Cerebellar nuclear complex (tissue), 1 donor: ENCODE measurements at places on chromosomes 2 and 18.
A peak's percentile ranks its signal among the peaks of the same experiment; 100 is the strongest.

GRCh38 chr2:139055202-139055601, 275.0 kb upstream of the NXPH2 start:
- no peak for DNase-seq

DNA sequence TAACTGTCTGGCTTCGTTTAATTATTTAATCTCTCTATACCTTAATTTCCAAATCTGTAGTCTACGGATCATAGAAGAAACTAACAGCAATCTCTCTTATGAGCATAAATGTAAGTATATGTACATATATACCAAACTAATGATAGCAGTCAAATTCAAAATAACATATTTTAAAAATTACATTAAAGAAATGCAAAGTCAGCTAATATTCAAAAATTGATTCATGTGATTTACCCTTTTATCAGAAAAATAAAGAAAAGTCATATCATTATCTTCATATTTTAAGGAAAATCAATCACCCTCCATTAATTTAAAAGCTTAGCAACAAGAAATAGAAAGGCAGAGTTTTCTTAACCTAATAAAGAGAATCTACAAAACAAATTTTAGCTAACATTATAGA, 575.9 kb downstream of the IRS1 start:
- no peak for DNase-seq

- no peak for DNase-seq
These were observed 114.1 kb upstream of the MSH2 start for GRCh38 chr2:47288864-47289263.

DNA sequence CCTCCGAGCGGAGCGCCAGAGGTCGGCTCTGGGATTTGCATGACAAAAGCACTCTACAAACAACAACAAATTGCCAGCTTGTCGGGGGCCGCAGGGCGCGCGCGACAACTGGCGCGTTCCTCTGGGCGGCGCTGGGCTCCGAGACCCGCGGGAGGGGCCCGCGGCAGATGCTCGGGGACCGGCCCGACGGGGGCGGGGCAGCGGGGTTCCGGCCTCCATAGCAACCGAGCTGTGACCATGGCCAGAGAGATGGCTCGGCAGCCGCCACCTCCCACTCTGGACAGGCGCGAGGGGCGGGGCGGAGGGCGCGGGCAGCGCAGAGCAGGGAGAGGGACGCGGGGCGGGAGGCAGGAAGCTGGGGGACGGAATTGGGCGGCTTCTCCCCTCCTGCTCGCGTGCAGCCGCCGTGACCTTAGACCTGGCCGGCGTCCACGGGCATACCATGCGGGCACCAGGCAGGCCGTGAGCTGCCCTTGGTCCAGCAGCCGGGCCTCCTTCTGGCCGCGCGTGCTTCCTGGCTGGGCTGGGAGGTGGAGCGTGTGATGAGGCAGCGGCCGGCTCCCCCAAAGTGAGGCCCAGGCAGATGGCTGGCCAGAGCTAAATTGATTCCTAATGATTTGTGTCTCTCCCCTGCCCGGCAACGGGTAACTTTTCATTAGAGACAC, 171.5 kb downstream of the CELF4 start:
- no peak for DNase-seq

GRCh38 chr18:76720683-76721082, 101.7 kb upstream of the ZNF236 start:
- no peak for DNase-seq

GRCh38 chr2:119282996-119283511, 59.4 kb downstream of the STEAP3 start:
- DNase-seq: no peak

GRCh38 chr18:2407961-2408360, 163.3 kb downstream of the METTL4 start:
- no peak for DNase-seq

- no peak for DNase-seq
These were observed 216.3 kb downstream of the ANAPC1 start for GRCh38 chr2:111667542-111668273.

GRCh38 chr2:215973954-215974699, 39.2 kb downstream of the MREG start:
- no peak for DNase-seq

- DNase-seq: no peak
These were observed 22.0 kb downstream of the FAM178B start for GRCh38 chr2:96964221-96964905.

DNA sequence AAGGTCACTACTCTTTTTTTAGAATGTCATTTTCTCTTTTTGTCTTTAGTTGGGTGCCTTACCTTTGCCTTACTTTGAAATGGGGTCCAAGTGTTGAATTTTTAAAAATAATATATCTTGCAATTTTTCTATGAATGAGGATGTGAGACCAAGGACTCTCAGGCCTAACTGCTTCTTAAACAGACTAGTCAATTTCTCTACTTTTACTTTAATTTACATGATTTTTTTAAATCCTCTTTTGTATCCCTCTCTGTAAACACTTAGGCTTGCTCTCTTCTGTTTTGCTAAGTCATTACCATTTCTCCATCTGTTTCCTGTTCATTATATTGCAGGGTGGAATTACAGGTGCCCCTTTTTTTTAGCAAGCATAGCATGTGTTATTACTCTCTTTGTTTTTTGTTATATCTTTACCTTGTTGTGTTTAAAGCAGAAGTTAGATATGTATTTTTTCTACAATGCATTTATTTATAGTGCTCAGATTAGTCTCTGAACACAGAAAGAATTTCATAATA, 261.8 kb downstream of the SPAG16 start:
- no peak for DNase-seq

GRCh38 chr2:70895249-70895648, 40.5 kb upstream of the ATP6V1B1 start:
- DNase-seq: no peak

DNA sequence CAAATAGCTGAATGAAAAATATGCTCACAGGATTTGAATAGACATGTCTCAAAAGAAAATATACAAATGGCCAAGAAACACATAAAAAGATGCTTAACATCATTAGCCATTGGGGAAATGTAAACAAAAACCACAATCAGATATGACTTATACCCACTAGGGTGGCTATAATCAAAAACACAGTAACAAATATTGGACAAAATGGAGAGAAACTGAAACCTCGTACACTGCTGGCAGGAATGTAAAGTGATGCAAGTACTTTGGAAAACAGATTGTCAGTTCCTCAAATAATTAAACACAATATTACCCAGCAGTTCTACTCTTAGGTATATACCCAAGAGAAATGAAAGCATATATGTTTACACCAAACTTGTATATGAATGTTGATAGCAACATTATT, 213.0 kb downstream of the PHLPP1 start:
- no peak for DNase-seq

GRCh38 chr2:25405611-25406295, 64.0 kb upstream of the DNMT3A start:
- DNase-seq: no peak

GRCh38 chr2:100107906-100108647, 34.3 kb downstream of the AFF3 start:
- DNase-seq: peak; percentile 9

GRCh38 chr2:177147093-177147694, 65.4 kb upstream of the HNRNPA3 start:
- no peak for DNase-seq

DNA sequence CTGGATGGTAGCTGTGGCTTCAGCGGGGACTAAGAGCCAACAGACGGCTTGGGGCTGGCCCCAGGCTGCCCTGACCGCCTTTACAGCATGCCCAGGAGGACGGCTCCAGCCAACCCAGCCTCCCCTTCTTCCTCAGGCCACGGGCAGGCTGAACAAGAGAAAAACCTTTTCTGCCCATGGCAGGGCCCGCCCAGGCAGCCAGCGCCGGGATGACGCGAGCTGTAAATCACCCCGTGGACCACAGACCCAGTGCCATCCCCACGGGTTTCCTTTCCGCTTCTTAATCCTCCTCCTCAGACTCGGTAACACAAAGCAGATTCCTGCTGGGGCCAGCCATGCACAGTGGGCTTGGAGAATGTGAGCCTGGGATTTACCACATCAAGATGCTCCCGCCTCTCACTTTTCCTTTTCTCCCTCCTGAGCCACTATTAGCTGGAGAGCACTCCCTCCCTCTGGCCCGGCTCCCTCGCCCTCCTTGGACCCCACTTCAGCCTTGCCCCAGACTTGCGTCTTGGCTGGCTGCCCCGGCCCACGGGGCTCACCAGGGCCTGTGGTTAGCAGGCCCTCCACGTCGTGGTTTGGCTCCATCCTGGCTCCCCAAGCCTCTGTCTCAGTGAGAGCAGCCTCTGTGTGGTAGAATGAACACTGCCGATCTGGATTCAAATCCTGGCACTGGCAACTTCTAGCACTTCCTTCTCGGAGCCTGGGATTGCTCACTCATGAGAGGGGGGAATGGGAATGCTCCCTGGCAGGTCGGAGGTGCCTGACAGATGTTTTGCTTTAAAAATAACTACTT, 31.4 kb downstream of the ATOH8 start:
- no peak for DNase-seq

DNA sequence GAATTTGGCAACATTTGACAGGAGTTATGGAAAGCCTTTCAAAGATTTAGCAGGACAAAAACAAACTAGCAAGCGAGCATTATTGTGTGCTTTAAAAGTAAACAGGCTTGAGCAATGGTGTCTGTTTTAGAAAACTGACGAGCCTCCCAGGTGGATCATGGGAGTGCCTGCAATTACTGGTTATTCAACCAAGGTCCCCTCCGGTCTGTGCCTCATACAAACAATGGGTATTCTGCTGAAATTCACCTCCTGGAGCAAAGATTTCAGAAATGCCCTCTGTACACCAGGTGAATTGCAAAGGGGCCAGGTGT, 22.4 kb downstream of the RTP5 start:
- no peak for DNase-seq

- DNase-seq: no peak
These were observed at the start of gene EDAR for GRCh38 chr2:108988796-108989713. EDAR (minus strand) TSS chr2:108989220; CDS start chr2:108931014, 58,206 bp downstream.

DNA sequence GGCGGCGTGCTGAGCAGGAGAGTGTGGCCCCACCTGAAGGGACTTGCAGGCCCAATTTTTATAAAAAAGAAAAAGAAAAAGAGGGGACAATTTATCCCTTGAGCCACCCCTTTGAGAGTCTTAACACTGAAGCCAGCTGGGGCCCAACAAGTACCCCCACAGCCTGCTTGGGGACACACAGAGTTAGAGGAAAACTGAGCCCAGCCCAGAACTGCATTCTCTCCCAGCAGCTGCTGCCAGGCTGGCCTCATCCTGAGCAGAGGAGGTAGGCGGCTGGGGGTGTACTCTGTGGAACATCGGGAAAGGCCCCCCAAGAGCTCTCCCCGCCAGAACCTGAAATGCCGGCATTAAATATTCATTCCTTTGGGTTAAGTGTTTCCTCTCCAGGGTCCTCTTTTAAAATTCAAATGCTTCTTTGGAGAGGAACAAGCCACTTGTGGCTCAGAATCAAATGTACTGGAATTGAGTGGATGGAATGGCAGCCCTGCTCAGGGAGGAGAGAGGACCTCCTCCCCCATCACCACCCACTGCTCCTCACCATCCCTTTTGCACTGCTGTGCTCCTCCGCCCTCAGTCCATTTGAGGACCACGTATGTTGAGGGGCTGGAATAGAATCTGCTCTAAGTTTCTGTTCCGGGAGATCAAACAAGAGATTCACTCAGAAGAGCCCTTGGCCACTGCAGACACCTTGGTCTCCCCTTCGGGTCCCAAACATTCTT, 45.6 kb downstream of the C1QL2 start:
- no peak for DNase-seq

- DNase-seq: no peak
These were observed 33.7 kb upstream of the APCDD1 start for GRCh38 chr18:10420561-10421352.

- no peak for DNase-seq
These were observed 52.8 kb upstream of the TWSG1 start for GRCh38 chr18:9281780-9282179.

- no peak for DNase-seq
These were observed 245.1 kb downstream of the KCNS3 start for GRCh38 chr2:18123577-18123976.

- no peak for DNase-seq
These were observed 108.0 kb downstream of the CEP192 start for GRCh38 chr18:13099113-13099512.

GRCh38 chr2:127479219-127479825, 47.0 kb downstream of the IWS1 start:
- DNase-seq: peak; percentile 10

DNA sequence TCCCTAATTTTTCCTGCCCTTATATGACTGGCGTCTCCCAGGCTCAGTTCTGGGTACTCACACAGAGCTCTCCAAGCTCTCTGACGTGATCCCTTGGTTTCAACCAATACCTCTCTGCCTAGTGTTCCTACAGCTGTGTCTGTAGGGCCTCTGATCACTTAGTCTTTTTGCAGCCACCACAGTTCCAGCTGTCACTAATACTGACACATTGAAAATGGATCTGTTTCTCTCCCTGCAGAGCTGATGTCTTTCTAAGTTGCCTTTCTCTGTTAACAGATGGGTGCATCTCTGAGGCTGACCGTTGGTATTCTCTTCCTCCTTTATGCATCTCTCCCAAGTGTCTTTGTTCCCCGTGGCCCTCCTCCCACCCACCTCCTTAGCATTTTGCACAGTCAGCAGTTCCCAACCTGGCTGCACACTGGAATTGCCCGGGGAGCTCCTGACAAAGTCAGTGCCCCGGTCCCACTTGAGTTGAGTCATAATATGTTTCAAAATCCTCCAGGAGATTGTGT, 62.5 kb downstream of the CERS6 start:
- no peak for DNase-seq

- no peak for DNase-seq
These were observed 7.6 kb downstream of the FZD5 start for GRCh38 chr2:207762146-207762545.

GRCh38 chr18:45540125-45540524, 75.2 kb upstream of the SLC14A2 start:
- DNase-seq: no peak

- DNase-seq: no peak
These were observed 126.8 kb upstream of the HS6ST1 start for GRCh38 chr2:128445523-128445900.

GRCh38 chr2:88807237-88807962, 115.9 kb downstream of the RPIA start:
- DNase-seq: no peak

DNA sequence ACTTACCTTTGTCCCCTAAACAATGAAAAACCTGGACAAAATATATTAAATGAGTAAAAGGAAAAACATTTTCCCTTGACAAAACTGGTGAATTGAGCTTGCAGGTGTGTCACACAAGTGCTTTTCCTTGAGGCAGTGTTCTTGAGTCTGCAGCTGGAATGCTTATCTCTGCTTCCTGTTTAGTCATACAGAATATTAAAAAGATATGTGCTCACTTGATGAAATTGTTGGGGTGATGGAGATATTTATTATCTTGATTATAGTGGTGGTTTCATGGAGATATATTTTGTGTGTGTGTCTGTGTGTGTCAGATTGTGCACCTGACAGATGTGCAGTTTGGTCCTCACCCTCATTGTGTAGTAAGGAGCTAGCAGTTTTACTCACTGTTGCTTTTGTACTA, 3.3 kb downstream of the TAF1B start:
- DNase-seq: no peak

- no peak for DNase-seq
These were observed 25.8 kb downstream of the PLB1 start for GRCh38 chr2:28521663-28522062.

GRCh38 chr2:202084265-202084664, 11.2 kb downstream of the KIAA2012 start:
- no peak for DNase-seq
